Naive thymus-derived CD4-positive, alpha-beta T cell (primary cell): ENCODE measurements at places on chromosomes 1 and 21. TPM values are rescaled to one million over a fixed set of nuclear protein-coding genes. Genes with fewer than 3 reads are reported as not detected.

- peak; percentile 80 for DNase-seq
Measured at GRCh38 chr1:6602669-6603237, at the start of gene KLHL21. KLHL21 (minus strand) TSS chr1:6602869; CDS start chr1:6602817, 52 bp downstream.

- no peak for DNase-seq
Measured at GRCh38 chr1:153506386-153506785, 29.4 kb downstream of the S100A6 start.

DNA sequence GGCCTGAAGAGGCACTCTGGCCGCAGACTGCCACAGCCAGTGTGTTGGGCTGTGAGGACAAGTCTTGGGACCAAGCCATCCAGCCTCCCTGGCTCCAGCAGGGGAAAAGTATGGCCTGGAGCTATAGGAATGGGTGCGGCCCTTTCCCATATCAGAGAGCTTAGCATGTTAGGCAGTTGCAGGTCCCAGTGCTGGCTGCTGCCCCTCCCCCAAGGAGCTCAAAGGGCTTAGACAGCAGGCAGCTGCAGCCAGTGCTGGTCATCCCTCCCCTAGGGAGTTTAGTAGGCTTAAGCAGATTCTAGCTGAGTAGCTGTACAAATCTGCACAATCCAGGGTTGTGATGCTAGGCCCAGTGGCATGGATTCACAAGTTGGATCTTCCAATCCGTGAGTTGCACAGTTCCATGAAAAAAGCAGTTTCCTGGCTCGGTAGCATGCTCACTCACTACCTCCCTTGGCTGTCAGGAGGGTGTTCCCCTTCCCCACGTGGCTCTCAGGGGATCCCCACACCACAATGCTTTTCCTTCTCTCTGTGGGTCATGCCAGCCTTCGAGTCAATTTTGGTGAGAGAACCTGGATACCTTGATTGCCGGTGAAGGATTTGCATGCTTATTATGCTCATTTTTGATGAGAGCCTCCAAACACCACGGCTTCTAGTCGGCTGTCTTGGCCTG is 1490.8 kb downstream of the BRINP3 start:
- no peak for DNase-seq

DNA sequence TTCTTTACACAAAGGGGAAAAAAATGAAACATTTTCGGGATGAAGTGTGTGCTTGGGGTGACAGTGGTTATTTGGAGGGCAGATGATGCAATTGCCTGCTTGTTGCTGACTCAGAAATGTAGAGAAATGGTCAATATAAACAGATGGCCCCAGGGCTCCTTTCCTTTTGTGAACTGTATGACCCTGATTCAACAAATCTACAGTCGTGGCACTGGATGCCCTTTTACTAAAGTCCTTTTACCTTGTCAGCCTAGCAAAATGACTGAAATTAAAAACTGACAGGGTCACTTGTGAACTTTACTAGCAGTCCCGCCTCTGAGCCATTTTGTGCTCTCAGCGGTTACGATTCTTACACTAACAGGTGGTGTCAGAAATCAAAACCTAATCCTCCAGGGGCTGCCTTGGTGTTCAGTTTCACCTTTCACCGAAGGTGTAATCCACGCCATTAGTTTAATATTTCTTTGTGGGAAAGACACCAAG is 49.8 kb downstream of the GREM2 start:
- DNase-seq, result no peak

GRCh38 chr1:227958617-227959324 is 11.0 kb upstream of the WNT9A start:
- no peak for DNase-seq

DNA sequence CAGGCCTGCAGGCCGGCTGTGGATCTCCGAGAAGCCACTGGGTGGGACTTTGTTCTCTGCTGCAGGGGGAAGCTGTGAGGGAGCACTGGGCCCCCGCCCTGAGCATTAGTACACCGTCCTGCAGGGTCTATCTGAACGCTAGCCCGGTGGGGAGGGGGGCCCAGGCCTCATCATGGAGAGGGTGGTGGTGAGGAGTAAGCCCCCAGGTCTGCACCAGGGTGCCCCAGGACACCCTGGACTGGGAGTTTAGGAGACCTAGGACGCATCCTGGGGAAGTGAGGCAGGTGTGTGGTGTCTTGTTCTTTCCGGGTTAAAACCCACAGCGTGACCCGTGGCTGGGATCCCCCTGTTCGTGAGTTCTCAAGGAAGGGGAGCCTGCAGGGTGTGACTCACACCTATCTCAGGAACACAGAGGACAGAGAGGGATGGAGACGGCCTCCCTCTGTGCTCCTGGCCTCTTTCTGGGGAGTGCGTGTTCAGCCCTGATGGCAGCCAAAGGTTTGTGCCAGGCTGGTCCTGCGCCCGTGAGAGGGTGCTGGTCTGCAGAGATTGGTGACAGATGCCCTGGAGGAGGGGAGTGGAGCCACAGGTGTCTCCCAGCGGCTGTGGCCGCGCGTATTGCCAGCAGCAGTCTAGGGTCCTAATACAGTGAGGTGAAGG is 44.8 kb downstream of the AGPAT3 start:
- DNase-seq, result no peak

GRCh38 chr1:91948501-91949355 is 473 bp upstream of the BRDT start:
- DNase-seq, result peak; percentile 67

DNA sequence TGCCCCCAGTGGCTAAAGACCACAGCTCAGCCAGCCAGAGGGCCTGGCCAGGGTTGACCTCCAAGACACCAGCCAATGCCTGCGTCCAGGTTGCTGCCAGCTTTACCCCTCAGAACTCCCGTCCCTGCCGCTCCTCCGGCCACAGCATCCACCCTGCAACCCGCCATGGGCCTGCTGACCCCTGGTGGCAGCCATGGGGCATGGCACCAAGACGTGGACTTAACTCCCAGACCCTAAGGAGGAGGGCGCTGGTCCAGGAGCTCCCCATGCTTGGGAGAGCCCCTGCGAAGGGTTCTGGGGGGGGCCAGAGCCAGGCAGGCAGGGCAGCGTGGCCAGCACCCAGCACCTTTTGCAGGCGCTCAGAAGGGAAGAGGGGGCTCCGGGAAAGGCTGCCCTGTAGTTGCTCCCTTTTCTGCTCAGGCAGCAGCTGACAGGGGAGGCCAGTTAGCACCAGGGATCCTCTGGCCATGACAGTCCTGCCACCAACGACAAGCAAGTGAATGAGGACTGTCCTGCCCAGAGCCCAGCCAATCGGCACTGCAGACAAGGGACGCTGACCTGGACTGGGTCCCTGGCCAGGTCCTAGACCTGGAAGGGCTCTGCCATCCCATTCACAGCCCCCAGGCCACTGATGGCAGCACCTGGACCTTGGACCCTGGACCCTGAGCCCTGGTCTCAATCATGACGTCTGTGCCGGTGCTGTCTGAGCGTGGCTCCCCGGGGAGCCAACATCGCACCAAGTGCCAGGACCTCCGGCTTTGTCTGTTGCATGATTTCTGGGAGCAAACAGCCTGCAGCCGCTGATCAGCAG is 246.2 kb downstream of the NPHP4 start:
- peak; percentile 34 for DNase-seq

DNA sequence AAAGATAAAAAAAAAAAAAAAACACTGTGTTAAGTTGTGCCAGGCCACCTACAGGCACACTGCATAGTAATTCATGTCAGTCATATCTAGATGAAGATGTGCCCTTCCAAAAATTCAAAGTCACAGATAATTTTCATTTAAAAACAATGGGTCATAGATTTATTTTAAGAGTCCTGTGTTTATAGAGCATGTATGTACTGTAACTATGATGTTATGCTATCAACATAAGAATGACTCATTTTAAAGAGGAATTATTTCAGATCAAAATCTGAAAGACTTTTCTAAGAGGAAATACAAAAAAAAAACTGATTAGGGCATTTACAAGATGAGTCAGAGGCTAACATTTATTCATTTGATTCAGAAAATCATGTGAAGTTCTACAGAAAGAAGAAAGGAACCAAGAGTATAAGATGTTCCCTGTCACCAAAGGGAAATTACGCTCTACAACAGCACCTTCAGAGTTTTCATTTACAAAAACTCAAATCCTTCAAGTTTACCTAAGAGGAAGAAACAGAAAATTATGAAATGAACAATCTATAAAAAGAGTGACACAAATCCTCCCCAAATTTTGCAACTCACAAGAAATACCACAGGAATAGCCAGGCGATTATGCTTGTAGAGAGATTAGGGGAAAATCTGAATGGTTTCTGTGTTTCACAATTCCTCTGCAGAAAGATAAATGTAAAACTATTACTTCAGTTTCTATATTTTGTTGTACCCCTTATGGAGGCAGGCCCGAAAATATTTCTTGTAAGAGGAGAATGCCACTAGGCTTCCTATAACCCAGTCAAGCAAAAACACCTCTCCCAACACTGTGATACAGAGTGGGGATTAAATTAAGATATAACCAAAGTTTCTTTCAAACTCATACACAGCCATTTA is 13.8 kb downstream of the TP53BP2 start:
- no peak for DNase-seq

GRCh38 chr1:234942012-234942332 is 186.7 kb downstream of the TOMM20 start:
- DNase-seq, result no peak

- no peak for DNase-seq
Measured at GRCh38 chr1:212586206-212587015, 22.1 kb upstream of the ATF3 start.

GJB3 gene
- not detected for polyA plus RNA-seq

C1orf105 gene
- not detected for polyA plus RNA-seq

LCE1D gene
- polyA plus RNA-seq, result not detected

LCE1E gene
- not detected for polyA plus RNA-seq

SPRR3 gene
- not detected for polyA plus RNA-seq

BARHL2 gene
- not detected for polyA plus RNA-seq

FTCD gene
- not detected for polyA plus RNA-seq
